ENCODE measurements at places on chromosomes 7 and 10.

GRCh38 chr7:148747274-148747673 is 48.6 kb downstream of the CUL1 start:
- peak; percentile 86 for DNase-seq

- no peak for DNase-seq
Measured at GRCh38 chr10:125039354-125039769, 97.4 kb downstream of the ZRANB1 start.

- no peak for DNase-seq
Measured at GRCh38 chr10:103492655-103493261, 747 bp upstream of the NEURL1 start.

DNA sequence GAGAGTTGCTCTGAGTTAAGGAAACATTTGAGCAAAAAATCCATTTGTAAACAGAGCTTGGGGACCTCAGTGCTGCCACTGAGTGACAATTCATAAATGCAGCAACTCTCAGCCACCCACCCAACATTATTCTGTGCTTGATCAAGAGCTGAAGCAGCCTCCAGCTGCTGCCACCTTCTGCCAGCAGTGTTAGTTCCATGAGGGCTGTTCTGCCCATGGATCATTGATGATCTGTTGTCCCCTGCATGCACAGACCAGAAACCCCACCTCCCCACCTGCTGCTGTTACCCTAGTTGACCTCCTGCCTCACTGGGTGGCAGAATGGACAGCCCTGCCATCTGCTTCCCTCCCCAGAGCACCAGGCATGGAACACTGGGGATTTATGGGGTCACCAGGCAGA is 305.4 kb downstream of the KCNMA1 start:
- peak; percentile 36 for DNase-seq

GRCh38 chr10:119393421-119393820 is 149.1 kb downstream of the RGS10 start:
- DNase-seq = no peak

DNA sequence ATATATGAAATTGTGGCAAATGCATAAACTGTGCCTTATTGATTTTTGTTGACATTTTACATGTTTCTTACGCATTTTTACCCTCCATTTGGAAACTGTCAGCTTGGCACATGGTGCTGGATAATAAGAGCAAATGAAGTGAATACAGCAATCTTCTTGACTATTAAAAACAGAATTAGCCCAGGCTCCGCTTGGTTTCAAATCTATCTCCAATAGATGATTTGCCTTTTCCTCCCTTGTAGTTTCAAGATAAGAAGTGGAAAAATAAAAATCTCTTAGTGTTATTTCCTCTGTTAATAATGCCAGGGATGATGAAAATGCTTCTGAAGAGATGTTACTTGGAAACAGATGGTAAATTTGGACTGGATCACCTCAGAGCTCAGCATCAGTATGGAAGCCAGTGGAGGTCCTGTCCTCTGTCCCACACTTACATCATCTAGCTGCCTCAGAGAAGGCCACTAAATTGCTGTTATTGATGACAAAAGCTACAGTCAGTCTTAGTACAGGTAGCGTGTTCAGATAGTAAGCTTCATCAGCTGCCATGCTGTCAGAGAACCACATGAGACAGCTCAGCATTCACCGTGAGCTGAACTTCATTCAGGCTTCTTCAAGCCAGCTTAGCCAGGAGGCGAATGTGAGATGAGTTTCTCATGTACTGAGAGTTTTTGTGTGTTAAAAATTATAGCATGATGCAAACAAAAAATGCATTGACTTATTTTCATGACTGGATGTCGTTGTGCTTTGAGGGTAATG is 246.8 kb downstream of the CELF2 start:
- no peak for DNase-seq

- DNase-seq = no peak
Measured at GRCh38 chr7:106640368-106641141, 20.4 kb downstream of the CCDC71L start.

DNA sequence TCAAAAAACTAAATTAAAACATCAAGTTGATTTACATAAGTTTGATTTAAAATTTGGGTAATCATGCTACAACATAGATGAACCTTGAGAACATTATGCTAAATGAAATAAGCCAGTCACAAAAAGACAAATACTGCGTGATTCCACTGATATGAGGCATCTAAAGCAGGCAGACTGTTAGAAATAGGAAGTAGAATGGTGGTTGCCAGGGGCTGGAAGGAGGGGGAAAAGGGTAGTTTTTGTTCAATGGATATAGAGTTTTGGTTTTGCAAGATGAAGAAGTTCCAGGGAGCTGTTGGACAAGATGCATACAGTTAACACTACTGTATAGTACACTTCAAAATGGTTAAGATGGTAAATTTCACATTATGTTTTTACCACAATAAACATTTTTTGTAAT is 45.0 kb upstream of the IFRD1 start:
- DNase-seq = no peak

DNA sequence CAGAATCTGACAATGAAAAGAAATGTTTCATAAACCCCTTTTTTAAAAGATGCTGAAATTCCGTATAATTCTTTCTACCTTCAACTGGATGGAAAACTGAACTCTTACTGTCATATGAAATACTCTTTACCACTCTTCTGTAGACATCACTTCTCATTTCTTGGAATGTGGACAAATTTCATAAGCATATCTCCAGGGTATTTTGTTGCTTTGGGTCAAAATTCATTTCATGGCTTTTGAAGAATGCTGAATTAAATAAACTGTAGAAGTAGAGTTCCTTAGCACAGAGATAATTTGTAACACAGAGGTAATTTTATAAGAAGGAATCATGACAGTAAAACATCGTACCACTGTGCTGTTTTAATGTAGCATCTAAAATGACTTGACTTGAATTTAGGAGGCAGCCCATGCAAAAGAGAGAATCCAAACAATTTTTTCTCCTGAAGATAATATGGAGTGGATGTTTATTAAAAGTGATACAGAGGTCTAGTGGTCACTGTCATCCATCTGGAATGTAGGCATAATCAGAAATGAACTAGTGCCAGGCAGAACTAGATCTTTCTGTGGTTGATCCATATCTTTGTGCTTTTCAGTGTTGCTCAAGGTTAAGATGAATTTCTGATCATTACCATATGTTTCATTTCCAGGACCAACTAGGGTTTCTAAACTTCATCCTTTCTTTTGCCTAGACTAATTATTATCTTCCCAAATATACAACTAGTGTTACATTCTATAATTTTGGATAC is 492.0 kb downstream of the KIF20B start:
- no peak for DNase-seq

GRCh38 chr7:90988996-90989765 is 275.1 kb upstream of the FZD1 start:
- DNase-seq = peak; percentile 65

DNA sequence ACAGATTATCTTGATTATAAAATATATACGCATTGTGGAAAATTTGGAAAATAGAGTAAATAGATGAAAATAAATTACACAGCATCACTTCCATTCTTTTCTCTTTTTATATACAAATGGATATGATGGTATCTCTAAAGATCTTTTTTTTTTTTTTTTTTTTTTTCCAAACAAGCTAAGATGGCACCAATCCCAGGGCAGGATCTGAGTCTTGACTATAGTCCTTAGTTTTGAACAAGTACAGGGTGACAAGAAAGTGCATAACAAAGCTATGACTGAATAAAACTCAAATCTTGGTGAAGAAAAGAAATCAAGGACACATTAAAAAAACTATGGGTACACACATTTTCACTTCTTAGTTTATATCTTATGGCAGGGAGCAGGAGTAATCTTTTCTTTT is 42.6 kb upstream of the FAM133B start:
- DNase-seq = no peak

DNA sequence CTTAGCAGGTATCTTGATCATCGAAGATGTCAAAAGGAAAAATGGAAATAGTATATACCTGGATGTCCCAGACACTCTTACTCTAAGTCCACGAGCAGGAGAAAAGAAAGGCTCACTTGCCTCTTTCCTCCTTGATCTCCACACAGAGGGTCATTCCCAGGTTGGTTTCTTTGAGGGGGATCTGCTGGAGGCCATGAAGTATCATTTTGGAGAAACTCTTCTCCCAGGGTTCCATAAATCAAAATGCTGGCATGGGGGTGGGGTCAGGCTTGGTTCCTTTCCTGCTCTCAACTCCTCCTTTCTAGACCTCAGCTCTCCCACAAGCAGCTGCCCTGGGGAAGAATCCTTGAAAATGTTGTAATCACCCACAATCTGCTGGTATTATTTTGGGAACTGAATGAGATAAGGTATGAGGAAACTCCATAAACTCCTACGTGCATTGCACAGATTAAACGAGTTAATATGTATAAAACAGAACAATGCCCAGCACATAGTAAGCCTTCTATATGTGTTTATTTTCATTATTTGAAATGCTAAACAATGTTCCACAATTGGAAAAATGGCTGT is 54.4 kb downstream of the PRKCQ start:
- no peak for DNase-seq

DNA sequence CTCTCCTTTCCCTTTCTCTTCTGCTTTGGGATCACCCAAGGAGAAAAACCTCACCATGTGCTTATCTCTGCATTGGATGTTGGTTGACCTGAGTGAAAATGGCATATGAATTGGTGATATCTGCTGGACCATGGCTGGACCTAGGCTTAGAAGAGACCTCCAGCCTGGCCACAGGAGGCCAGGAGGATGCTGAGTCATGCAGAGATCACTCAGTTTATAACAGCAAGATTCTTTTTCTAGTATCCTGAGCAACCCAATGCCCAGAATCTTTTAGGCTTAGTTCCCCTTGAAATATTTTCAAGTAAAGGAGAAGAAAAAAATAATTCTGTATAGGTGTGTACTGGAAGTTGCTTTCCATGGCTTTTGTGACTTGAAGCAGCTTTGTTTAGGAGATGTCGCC is 236.3 kb downstream of the KLF6 start:
- DNase-seq = no peak

- no peak for DNase-seq
Measured at GRCh38 chr10:52313933-52314821, at the start of gene DKK1. Gene DKK1, plus strand, starts transcription at chr10:52314281. Its CDS starts 154 bp downstream, at chr10:52314435.

GRCh38 chr7:96009148-96009547 is 236.8 kb downstream of the DYNC1I1 start:
- no peak for DNase-seq

DNA sequence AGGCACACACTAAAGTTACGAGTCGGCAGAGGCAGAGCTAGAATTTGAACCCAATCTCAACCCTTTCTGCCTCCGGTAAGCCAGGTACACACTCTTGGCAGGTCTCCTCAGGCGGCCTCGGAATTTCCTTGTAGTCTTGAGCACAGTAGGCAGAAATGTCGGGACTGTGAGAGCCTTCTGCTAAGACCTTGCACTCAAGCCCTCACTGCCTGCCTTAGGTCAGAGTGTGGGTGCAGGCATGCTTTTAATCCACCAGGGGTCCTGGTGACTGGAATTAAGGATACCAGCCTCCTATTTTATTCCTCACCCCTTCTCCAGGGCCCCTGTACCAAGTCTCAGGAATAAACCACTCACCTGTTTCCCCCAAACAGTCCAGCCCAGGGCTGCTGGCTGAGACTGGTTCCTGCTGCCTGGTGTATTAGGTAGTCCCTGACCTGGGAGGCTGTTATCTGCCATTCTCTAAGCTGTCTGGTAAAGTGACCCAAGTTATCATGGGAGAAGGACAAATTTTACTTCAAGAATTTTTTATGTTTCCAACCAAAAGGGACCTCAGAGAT is 855 bp downstream of the ATP6V1F start:
- DNase-seq = peak; percentile 50

DNA sequence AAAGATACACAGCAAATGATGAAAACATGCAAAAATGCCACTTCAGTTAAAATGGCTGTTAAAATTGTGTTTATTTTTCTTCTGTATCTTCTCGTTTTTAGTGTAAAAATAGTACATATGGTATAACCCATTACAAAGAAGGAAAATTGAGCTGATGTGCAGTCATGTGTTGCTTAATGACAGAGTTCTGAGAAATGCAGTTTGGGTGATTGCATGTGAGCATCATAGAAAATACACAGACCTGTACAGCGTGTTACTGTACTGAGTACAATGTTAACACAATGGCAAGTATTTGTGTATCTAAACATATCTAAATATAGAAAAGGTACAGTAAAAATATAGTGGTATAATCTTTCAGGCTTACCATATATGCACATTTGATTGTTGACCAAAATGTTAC is 7.3 kb downstream of the DMTF1 start:
- no peak for DNase-seq

DNA sequence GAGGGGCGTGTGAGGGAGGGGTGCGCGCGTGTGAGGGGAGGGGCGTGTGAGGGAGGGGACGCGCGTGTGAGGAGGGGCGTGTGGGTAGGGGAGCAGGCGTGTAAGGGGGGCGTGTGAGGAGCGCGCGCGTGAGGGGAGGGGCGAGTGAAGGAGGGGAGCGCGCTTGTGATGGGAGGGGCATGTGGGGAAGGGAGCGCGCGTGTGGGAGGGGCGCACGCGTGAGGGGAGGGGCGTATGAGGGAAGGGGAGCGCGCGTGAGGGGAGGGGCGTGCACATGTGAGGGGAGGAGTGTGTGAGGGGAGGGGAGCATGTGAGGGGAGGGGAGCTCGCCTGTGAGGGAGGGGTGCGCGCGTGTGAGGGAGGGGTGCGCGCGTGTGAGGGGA is 19.1 kb downstream of the MXI1 start:
- peak; percentile 73 for DNase-seq

DNA sequence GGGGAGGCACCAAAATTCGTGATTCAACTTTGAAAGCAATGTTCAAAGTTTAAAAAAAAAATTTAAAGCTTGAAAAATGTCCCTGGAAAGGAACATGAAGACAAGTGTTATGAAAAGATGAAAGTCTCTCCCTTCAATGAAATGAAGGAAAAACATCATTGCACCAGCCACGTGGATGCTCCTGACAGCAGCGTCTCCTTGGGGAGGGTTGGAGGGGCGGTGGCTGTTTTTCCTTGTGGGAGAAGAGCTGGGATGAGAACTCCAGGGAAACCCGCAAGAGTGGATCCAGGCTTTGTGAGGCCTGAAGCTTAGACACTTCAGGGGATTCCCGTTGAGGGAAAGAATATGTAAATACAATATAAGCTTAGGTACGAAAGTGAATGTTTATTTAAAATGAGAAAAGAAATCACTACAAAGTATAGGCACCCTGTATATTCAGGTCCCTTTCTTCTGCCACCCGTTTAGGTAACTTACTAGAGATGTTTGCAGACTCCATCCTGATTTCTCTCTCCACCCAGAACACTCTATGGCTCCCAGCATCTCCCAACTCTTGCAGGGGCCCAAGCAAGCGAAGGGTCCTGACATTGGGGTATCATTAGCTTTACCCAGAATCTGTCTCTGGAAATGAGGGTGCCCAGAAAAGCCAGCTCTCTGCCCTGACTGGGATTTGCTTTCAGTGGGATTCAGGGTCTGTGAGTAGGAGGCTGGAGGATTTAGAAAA is 63.1 kb upstream of the BAIAP2L1 start:
- DNase-seq = no peak

GRCh38 chr10:21512573-21513404 is 12.7 kb downstream of the SKIDA1 start:
- no peak for DNase-seq

Data from NCI-H2081 (cell line).